ENCODE measurements at places on chromosomes 1 and 21.

DNA sequence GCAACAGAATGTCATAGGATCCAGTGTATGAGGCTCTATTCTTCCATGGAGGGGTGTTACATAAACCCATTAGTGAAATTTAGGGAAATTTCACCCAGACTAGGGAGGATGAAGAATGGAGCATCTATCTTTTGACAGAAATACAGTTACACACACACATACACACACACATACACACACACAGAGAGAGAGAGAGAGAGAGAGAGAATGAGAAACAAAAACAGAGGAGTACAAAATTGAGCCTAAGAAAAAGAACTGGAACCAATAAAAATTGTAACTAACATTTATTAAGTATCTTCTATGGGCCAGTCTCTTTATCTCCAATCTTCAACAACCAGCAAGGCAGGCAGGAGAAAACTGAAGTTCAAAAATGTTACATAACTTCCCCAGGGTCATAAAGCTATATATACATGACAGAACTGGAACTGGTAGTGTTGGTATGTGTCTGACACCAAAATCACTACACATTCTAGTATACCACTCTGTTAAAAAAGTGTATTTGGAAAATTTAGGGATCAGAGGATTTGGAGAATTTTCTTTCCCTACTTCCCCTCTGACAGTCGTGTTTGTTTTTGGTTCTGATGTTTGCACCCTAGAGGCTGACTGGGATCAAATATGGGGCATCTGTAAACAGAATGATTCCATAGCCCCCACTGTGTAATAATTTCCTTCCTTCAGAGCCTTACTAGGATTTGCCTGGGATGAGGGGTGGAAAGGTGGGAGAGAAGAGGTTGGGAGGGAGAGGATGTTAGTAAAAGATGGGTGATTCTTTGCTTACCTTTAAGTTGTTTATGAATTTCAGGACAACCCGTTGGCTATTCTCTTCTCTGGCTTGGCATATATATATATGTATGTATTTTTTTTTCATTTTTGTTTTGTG is 1.0 kb upstream of the ZFYVE9 start:
- no peak for DNase-seq

- DNase-seq: no peak
These were observed 20.4 kb upstream of the TTC4 start for GRCh38 chr1:54695221-54695620.

- peak; percentile 76 for DNase-seq
These were observed 25.6 kb downstream of the RNF187 start for GRCh38 chr1:228512781-228513198.

DNA sequence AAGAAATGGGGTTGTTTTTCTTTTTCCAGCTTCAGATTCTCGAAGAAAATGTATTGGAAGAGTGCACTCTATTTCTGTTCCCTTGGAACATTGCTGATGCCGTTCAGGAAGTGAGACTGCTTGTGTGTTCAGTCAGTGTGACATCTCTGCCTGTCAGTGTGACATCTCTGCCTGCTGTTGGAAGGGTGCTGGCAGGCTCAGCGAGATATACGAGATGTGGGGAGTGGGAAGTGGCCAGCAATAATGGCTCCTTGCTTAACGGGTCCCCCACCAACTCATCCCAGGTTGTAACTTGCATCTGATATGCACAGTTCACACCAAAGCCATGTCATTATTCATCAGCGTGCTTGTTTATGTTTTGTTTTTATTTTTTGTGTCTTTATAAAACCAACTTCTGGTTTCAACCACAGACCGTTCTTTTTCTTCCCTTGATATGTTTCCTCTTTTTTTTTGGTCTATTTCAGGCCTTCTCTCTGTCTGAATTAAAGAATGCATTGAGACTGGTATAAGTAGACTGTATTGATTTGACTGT is 145.4 kb downstream of the GALNT2 start:
- DNase-seq: no peak

- DNase-seq: no peak
These were observed 108.7 kb upstream of the DUSP10 start for GRCh38 chr1:221850470-221851187.

Data from hematopoietic multipotent progenitor cell treated with erythropoietin and hydrocortisone succinate and interleukin-3 and kit ligand, for 17 days (in vitro differentiated cells).